ENCODE measurements at places on chromosomes 12 and 14.

DNA sequence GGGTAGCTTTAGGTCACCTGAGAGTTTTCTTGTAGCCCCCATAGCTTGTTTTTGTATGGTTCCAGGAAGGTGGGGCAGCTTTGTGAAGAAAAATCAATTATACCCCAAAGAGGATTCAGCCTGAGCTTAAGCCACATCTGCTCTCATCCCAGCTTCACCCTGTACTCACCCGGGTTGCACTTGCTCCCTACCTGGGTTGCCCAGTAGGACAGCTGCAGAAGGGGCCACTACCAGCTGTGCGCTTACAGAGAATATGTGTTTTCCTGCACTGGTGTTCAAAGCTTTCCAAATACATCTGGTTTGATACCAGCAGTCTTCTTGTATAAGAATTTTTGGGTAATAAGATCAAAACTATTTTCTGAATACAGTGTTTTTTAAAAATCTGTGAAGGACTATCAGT lies 3.0 kb upstream of the SLC38A1 start:
- no peak for DNase-seq

- no peak for DNase-seq
These were observed 200.9 kb upstream of the CAND1 start for GRCh38 chr12:67068204-67068731.

- no peak for DNase-seq
These were observed 37.2 kb upstream of the RMST start for GRCh38 chr12:97425380-97425779.

DNA sequence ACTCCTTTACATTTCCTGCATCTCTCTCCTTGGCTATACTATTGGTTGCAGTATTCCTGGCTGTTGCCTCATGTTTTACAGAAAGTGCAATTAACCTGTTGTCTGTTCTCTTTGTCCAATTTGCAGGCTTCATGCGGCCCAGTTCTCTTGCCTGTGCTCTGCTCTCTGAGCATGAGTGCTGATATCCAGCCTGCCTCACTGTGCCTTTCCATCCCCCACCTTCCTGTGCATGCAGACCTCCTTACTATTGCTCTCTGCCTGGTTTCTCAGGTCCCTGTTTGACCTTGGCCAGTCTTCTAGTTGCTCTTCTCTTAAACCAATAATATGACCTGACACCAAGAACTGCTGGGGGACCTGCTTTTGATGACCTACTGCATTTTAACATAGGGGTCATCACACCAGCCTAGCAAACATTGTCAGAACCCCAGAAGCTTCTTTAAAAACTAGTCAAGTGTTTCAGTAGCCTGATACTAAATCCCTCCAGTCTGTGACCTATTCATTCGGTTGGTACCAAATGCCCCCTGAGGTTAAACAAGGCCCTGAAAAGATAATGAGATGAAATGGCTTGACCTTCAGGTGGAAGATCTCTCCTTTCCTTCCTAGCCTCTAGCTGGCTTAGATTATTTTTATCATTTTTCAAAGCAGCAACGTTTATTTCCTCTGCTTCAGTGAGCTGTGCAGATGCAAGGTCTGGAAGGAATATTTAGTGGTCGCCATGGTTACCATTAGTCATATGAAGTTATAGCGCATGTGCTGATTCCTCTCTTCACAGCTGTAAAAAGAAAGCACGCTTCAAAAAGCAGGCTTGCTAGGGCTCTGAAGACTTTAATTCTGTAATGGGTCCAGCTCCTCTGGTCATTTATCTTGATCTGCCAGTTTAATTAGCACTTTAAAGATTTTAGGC lies 216.5 kb downstream of the PHLDA1 start:
- peak; percentile 13 for DNase-seq

GRCh38 chr14:91252871-91253794 lies 8.6 kb upstream of the GPR68 start:
- peak; percentile 56 for DNase-seq

DNA sequence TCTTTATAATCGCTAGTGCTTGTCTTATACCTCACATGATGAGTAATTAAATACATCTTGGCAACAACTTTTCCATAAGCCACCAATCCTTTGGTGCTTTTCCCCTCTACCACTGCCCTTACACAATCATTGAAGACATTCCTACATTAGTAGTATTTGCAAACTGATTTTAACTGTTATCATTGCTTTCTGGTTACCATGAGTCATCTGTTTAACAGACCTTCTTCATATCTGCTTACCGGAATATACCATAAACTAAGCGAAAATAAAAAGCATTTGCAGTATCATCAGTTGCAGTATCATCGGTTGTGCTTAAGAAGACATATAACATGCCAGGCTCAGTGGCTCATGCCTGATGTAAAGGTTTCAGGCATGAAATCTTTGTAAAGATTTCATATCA lies 54.8 kb upstream of the PLEKHA5 start:
- no peak for DNase-seq

GRCh38 chr14:101457301-101457935 lies 103.9 kb upstream of the DIO3 start:
- DNase-seq: no peak

DNA sequence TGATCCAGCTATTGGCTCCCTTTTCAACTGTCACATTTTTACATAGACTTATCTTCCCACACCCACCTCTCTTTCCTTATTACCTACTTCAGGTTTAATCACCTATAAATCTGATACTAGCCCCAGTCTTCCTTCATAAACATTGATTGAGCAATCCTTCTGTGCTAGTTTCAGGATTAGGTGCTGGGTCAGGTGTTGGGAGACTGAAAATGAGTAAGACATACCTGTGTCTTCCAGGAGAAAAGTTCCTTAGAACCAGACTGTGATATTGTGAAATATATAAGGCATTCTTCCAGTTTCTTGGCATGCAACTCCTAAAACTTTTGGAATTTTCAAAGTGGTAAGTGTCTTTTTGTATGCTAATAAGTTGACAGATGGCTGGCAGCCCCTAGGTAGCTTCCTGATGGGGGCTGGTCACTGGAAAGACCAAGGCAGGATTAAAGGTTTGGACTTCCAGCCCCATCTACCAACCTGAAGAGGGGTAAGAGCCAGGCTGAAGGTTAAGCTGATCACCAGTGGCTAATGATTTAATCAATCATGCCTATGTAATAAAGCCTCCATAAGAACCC lies 4.6 kb downstream of the ANO6 start:
- DNase-seq: no peak

GRCh38 chr12:43241986-43242385 lies 310.0 kb downstream of the ADAMTS20 start:
- no peak for DNase-seq

DNA sequence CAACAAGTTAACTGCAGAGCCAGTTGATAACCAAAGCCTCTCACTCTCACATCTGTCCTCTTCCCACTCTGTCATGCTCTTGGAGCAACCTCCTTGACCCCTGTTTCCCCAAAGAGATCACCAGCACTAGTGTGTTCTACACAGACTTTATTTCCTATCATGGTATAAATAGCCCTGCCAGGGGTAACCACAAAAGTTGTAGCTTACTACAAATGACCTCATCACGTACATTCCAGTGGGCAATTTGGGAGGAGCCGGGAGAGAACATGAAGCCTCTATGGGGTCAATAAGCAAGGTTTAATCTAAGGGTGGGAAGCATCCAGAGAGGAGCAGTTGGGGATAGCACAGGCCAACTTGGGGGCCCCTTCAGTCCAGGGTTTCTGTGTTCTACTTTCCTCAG lies 186.5 kb downstream of the KCNA5 start:
- no peak for DNase-seq

GRCh38 chr12:71455028-71455737 lies 15.6 kb downstream of the LGR5 start:
- DNase-seq: no peak

- no peak for DNase-seq
These were observed 651 bp downstream of the TMEM117 start for GRCh38 chr12:43836475-43836989.

DNA sequence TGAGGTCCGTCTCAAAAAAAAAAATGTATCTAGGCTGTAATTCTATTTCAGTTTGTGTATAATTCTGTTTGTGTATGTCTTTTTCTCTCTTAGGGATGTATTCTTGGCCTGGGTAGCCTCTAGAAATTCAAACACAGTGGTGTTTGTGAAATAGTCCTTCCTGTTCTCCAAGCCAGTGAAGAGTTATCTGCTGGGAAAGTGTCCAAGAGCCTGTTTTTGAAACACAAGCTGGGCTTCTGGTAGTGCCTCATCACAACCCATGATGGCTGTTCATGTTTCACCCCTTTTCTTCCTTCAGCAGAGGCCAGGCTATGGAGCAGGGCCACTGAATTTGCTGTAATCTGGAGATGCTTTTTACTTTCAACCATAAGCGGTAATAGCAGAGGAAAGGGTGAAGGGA lies 14.7 kb downstream of the METTL3 start:
- no peak for DNase-seq

DNA sequence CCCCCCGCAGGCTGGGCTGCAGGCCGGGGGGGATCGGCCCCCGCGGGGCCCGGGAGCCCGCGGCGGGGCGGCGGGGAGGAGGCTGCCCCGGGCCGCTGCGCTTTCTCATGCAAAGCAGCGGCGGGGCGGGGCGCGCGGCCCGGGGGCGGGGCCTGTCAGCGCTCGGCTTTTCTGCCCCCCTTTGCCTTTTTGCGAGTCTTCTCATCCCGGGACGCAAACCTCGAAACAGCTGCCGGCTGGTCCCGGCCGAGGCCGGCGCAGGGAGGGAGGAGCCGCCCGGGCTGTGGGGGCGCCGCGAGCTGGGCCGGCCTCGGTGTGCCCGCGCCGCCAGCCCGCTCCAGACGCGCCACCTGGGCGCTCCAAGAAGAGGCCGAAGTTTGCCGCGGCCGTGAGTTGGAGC lies at the start of gene FZD10:
TSS of gene FZD10 (plus strand) at position 198 of the 400 bp plus-strand sequence. CDS start 479 bp downstream, outside the sequence.
- no peak for DNase-seq

- no peak for DNase-seq
These were observed 31.1 kb downstream of the SSH1 start for GRCh38 chr12:108826101-108826806.

DNA sequence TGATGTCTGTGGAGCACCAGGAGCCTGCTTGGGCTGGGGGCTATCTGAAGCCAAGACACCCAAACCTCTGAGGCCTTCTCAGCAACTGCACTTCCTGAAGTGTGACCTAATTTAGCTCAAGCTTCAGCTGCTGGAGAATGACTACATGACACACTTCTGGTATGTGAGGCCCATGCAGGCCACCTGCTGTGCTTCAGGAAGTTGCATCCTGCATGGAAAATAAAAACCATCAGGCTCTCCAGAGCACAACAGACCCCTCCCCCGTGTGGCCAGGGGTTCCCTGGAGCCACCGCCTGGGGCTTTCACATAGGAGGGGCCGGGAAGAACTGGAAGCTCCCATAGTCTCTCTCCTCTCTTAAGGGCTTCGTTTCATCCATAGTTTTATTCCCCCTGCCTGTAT lies 217.7 kb downstream of the SLC15A4 start:
- no peak for DNase-seq

- DNase-seq: no peak
These were observed 178.9 kb upstream of the MGAT4C start for GRCh38 chr12:86435053-86435452.

DNA sequence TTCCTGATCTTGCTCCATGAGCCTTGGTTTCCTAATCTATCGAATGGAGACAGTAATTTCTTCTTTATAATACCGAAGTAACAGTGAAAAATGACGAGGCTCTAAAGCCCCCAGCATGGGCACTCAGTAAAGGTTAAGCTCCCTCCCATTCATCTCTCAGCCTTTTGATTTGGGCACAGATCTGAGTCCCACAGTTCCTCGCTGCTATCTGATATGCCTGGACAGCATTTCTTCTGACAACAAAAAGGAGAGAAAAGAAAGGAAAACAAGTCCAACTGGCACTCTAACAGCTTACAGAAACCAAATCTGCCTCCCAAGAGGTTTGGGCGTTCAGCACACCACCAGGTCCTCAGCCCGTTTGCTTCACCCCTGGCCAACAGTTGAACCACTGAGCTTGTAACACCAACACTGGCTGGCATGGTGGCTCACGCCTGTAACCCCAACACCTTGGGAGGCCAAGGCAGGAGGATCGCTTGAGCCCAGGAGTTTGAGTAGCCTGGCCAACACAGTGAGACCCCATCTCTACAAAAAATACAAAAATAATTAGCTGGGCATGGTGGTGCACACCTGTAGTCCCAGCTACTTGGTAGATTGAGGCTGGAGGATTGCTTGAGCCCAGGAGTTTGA lies 19.5 kb downstream of the CCDC88C start:
- no peak for DNase-seq

DNA sequence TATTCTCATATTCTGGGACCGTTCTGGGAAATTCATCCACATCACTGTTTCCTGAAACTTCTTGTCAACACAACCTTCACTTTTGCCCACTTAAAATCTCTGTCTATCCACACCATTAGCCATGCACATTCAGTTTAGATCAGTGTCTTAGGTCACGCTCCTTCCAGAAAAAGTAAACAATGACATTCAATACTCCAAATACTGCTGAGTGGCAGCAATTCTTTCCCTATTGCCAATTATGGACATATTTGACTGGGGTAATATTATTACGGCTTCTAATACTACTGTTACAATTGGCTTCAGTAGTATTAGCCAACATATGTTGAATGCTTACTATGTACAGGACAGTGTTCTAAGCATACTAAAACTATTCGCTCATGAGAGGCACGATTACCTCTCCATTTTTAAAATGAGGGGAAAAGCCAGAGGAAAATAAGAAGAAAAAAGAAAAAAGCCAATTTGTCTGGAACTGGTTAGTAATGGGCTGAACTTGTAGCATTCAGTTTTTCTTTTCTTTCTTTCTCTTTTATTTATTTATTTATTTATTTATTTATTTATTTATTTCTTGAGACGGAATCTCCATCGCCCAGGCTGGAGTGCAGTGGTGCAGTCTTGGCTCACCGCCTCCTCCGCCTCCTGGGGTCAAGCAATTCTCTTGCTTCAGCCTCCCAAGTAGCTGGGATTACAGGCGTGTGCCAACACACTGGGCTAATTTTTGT lies 23.4 kb downstream of the LTBR start:
- no peak for DNase-seq

- DNase-seq: no peak
These were observed 158.8 kb downstream of the RPAP3 start for GRCh38 chr12:47547077-47547476.

GRCh38 chr12:48780381-48781025 lies 8.4 kb downstream of the ADCY6 start:
- DNase-seq: no peak

- peak; percentile 50 for DNase-seq
These were observed 21.9 kb downstream of the YBX3 start for GRCh38 chr12:10701131-10701681.

- no peak for DNase-seq
These were observed 96.8 kb upstream of the PKP2 start for GRCh38 chr12:32993404-32993803.

DNA sequence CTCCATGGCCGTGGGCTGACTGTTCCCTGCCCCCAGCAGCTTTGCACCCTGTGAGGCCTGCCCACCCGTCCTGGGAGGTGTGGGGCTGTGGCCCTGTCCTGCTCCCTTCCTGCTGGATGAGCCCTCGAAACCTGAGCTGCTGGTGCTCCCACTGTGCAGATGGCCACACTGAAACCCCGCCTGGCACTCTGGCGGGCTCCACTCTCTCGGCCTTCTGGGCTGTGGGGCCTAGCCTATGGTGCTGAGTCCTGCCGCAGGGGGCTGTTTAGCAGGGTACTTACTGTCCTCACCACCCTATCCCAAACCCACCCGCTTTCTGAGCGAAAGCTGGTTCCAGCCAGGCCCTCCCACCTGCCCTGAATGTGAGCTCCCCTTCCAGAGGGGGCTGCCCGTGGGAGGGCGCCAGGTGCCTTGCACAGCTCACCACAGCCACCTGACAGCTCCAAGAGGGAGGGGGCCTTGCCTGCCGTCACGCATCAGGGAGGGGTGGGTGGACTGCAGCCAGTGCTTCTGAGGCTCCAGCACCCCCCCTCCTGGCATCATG lies 7.3 kb downstream of the SLC25A47 start:
- DNase-seq: no peak

- DNase-seq: no peak
These were observed 9.6 kb downstream of the CALM1 start for GRCh38 chr14:90406384-90406798.

- no peak for DNase-seq
These were observed 106.4 kb upstream of the MDM1 start for GRCh38 chr12:68438601-68439000.

All from activated naive CD4-positive, alpha-beta T cell treated with Interleukin-2 at 50 U/mL for 16 hours (primary cell).